ENCODE measurements at places on chromosomes 2 and 18.

DNA sequence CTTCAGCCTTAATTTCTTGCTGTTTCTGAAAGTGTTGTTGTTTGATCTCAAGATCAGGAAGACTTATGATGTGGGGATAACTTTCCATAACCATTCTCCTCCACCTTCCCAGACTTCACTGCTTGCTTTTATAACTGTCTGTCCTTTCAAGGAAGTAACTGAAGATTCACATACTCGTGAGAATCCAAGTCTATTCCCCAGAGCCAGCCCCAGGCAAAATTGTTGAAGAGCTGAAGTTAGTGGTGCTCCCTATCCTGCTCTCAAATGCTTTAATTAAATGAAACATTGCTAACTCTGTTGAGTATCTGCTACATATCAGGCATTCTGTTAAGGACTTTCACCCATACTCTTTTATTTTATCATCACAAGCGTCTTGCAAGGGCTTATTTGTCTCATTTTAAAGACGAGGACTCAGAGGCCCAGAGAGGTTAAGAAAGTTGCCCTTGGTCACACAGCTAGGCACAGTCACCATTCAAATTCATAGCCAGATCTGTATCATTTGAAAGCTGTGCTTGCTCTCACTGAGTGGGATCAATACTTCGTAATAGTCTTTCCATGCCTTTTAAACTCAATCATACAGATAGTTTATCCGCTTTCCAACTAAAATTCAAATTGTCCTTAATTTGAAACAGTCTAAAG is 189.8 kb upstream of the TCF4 start:
- no peak for DNase-seq

DNA sequence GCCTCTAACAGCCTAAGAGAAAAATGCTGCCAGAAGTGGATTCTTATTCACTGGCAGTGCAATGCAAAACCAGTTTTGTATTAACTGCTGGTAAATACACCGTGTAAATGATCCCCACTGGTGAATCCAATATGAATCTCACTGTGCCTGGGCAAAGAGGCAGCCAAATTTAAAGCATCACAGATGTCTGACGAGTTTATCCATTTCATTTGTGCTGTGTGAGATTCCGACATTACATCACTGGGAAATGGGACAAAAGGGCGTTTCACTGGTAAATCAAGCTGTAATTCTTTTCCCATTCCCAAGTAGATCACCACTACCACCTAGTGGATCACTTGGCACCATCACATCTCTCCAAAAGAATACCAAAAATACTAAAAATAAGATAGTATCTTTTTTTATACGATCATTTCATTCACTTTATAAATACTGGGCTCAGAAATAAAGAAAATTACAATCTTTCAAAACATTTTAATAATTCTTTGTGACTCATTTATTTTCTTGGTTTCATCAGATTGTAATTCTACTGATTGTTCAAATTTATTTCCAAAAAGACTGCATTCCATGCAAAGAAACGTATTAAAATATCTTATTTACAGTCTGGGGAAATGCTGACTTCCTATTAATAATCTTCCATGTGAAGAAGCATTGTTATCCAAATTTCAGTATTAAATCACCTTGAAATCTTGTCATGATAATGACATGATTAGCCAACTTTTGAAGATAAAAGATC is 125.6 kb downstream of the GRB14 start:
- no peak for DNase-seq

GRCh38 chr2:24147364-24147763 is 24.1 kb downstream of the FAM228B start:
- no peak for DNase-seq

- DNase-seq: peak; percentile 5
Measured at GRCh38 chr2:36597003-36597531, 901 bp downstream of the FEZ2 start.

DNA sequence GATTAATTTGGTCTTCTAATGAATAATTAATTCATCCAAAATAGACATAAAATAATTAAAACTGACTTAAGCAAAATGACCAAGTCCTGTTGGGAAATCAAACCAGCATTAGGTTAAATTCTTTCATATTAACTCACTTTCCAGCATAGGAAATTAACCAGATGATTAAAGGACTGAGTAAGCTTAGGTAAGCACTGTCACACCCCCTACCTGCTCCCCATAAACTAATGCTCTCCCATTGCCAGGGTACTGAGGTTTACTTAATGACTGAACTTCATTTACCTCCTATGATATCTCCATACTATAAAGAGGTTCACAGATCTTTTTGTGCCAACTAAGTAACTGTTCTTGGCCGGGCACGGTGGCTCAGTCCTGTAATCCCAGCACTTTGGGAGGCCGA is 13.7 kb downstream of the DSC2 start:
- DNase-seq: no peak

DNA sequence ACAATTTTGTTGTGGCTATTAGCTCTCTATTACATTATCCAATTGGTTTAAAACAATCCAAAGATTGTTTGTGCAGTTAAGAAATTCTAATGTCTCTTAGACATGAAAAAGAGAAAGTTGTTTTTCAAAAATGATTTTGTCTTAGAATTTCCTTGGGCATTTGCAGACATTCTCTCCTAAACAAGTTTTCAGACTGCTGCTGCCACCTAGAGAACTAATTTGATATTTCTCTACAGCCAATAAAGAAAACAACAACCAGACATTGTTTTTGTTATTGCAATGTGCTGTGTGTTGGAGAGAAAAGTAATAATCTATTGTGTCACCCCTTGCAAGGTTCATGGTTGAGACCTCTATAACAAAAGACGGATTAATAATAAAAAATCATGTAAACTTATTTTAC is 119.0 kb upstream of the SYT4 start:
- DNase-seq: no peak

Measured in stimulated activated CD4-positive, alpha-beta T cell treated with anti-CD3 and anti-CD28 coated beads, Interleukin-15, amount 100 ng/mL, for 24 hours (primary cell).